ENCODE measurements at places on chromosomes 3 and 15.

- no peak for DNase-seq
These were observed 1.7 kb downstream of the GLYCTK start for GRCh38 chr3:52289338-52289746.

- no peak for DNase-seq
These were observed 66.6 kb downstream of the PDZRN3 start for GRCh38 chr3:73557986-73558726.

GRCh38 chr15:75872403-75872990 is 29.2 kb downstream of the UBE2Q2 start:
- no peak for DNase-seq

- no peak for DNase-seq
These were observed 44.6 kb downstream of the EIF4E3 start for GRCh38 chr3:71680603-71681002.

DNA sequence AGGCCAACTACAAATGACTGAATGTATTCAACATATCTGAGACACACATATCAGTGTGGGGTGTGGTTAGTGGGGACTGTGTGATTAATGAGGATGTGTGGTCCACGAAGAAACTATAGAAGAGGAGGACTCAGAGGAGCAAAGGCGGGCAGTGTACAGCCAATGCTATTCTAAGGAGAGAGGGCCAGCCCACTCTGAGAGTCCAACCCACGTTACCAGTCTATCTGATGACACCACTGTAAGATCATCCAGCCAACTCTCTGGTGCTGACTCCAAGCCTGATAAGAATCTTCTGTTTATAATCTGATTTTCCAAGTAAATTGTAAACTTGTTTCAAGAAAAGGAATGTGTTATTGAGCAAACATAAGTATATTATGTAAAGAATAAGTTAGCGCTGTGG is 47.2 kb downstream of the MCF2L2 start:
- DNase-seq, result peak; percentile 77

GRCh38 chr3:178389258-178389657 is 147.0 kb upstream of the KCNMB2 start:
- no peak for DNase-seq

DNA sequence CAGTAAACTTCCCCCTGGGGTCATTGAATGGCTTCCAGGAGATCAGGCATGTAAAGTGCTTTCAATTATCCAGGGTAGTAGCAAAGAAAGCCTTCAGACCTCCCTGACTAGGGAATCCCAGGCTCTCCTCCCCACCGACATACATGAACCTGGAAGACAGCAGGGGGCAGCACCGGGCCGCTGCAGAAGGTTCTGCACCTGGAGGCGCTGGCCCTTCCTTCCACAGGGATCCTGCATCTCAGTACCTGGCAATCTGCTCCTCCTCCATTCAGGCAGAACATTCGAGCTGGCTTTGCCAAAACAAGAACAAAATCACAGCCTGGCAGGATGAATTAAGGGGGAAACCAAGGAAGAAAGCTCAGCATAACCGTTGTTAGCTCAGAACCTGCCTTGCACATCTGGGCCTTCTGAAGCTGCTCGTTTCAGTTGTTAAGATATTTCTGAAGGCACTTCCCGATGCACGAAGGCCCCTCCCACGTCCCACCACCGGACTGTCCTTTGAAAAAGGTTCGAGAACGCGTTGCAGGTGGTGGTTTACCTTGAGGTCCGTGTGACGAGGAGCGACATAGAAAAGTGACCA is 237.7 kb downstream of the SLCO3A1 start:
- no peak for DNase-seq

DNA sequence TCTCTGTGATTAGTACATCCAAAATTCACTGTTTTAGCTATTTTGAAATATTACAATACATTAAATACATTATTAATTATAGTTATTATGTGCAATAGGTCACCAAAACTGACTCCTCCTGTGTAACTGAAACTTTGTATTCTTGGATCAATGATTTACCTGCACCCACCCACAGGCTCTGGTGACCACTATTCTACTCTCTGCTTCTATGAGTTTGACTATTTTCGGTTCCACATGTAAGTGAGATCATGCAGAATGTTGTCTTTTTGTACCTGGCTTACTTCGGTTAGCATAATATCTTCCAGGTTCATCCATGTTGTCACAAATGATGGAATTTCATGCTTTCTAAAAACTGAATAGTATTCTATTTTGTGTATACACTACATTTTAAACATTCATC is 43.8 kb downstream of the SLC2A2 start:
- DNase-seq, result no peak

GRCh38 chr3:140726066-140726465 is 48.2 kb downstream of the TRIM42 start:
- no peak for DNase-seq

GRCh38 chr15:101346928-101347327 is 51.9 kb upstream of the SNRPA1 start:
- DNase-seq, result no peak

DNA sequence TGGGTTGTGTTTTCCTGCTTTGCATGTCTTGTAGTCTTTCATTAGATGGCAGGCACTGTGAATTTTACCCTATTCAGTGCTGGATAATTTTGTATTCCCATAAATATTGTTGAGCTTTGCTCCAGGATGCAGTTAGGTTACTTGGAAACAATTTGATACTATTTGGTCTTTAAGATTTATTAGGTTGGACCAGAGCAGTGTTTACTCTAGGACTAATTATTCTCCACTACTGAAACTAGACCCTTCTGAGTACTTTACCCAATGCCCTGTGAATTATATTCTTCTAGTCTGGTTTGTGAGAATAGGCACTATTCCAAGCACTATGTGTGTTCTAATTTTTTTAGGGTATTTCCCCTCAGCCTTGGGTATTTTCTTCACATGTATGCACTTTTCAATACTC is 37.8 kb upstream of the TASOR start:
- DNase-seq, result no peak

DNA sequence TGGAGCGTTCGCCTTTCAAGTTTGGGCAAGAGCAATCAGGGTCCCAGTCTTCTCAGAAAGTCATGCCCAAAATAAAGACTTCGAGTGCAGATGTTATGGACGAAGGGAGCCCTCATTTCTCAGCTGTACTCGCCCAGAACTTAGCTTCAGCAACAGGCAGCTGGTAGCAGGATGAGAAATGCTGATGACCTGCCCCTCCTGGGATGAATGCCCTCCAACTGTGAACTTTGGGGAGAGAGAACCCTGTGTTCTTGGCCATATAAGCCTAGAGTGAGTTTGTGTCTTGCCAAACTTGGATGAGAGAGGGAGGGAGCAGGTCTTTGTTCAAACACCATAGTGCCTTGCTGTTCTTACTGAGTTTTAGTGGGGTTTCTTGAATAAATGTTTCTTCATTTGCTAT is 400.3 kb downstream of the LRTM1 start:
- no peak for DNase-seq

GRCh38 chr15:90300988-90301706 is 35.7 kb downstream of the NGRN start:
- peak; percentile 88 for DNase-seq

DNA sequence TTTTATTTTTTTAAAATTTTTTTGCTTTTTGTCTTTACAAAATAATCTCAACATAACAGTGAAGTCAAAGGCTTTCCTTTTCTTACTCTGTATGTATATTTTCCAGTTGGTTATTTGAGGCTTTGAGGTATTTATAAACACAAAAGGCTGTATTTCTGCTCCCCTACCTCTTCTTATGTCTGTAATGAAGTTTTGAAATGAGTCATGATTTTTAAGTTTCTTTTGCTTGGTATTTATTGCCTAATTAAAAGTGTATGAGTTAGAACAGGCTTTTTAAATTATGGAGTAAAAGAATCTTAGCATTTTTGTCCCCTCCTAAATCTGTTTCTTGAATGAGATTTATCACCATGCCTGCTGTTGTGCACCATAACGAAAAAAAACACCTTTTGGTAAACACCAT is 66.0 kb downstream of the DCUN1D1 start:
- DNase-seq, result no peak

GRCh38 chr3:131072099-131072559 is 45.5 kb downstream of the NEK11 start:
- DNase-seq, result peak; percentile 7

DNA sequence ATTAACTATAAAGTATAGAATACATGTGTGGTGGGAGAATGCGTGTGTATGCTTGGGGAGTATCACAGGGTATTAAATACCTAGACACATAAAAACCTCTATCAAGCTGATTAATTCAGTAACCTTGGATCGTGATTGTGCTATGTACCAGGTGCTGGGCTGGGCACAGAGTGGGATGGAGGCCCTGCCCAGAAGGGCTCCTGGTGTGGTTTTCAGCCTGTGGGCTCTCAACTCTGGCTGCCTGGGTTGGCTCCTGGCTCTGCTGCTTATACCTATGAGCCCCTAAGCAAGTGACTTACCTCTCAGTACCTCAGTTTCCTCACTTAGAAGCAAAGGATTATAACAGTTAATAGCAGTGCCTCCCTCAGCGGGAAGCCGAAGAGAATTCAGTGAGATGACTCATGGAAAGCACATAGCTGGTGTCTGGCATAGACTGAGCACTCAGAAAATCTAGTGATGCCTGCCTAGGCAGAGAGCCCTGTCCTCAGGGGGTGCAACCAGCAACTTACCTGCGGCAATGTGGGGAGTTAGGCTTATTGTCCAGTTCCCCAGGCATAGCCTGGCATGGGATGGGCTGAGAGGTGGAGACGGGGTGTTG is 90.6 kb upstream of the MYZAP start:
- no peak for DNase-seq

GRCh38 chr3:169542331-169542751 is 121.2 kb downstream of the MECOM start:
- no peak for DNase-seq

DNA sequence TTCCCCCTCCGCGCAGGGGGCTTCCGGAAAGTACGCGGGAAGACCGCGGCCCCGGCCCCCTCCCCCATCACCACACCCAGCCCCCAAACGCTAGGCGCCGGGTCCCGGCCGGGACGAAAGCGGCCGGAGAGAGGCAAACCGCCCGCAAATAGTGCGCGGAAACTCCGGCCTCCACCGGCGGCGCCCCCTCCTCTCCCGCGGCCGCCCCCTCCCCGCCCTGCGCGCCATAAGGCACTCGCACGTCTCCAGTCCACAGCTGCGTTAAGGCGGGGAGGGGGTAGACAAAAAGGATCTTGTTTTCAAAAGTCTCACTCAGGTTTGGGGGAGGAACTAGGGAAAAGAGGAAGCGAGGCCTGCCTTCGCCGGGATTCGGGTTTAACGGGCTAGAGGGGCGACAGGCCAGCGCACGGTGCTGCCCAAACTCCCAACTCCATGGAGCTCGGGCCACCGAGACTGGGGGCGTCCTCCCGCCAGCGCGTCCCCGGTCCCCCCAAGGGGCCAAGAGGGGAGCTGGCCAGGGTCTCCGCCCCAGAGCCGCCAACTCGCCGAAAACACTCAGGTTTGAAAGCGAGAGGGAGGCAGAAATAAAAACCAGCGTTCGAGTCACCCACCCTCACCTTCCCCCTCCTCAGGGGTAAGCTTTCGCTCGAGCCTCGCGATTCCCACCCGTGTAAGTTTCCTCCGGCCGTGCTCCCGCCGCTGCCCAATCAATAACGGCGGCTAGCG is 1.8 kb downstream of the ANP32A start:
- DNase-seq, result peak; percentile 93

DNA sequence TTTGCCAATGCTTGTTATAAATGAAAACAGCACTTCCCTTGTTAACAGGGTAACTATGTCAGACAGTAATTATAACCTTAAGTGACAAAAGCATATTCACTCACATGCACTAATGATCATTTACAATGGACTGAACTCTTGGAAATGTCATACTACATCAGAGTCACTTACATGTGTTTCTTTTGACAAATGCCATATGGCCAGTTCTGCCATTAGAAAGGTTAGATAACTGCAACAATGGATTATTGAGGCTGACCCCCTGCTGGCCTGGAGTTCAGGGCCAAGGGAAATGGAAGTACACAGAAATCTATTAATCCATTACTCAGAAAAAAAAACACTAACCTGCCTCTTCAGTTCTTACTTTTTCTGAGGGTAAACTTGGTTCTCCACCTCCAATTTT is 313.4 kb downstream of the CNTN3 start:
- DNase-seq, result no peak

DNA sequence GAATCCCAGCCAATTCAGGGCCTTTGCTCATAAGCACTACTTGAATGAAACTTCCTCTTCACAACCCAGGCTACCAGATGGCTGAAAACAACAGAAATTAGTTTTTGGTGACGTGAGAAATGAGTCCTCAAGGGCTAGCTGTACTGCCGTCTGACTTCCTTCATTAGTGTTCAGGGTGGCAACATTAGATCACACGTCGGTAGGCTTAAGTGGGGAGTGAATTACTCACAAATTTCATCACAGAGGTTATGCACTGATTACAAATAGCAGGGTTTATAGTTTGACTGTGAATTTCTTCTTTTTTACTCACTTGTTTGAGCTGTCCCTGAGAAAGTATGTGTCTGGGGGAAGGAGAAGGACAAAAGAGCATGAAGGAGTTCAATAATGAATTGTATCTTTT is 397.2 kb downstream of the GAP43 start:
- no peak for DNase-seq

GRCh38 chr3:6921066-6921465 is 60.2 kb downstream of the GRM7 start:
- DNase-seq, result no peak

DNA sequence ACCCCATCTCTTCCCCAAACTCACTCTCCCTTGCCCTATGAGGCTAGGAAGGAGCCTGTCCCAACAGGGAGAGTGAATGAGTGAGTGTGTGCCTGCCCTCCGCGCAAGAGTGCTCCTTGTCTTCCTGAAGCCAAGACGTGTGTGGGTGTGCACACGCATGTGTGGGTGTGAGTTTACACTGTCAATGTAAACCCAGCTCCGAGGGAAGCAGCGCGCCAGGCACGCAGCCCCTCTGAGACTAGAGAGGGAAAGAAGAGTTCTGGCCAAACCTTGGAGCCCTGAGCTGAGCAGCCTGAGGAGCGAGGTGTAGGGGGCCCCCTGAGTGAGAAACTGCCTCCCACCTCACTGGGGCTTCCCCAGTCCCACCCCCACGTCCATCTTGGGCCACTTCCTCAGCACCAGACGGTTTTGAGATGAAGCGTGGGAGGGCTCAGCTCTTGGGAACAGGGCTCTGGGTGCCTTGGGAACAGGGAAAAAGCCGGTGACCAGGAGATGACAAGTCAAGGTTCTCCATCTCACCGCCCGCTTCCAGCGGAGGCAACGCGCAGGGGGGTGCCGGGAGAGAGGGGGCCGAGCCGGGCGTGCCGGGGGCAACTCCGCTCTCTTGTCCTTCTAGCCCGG is 5.1 kb downstream of the MECOM start:
- DNase-seq, result no peak

- no peak for DNase-seq
These were observed 1.1 kb downstream of the DCUN1D1 start for GRCh38 chr3:182979103-182979673.

All from Karpas-422 (cell line).